SW480 (cell line): ENCODE measurements at places on chromosomes 4 and X.

- DNase-seq: no peak
These were observed 469.0 kb downstream of the IDS start for GRCh38 chrX:149036086-149036485.

DNA sequence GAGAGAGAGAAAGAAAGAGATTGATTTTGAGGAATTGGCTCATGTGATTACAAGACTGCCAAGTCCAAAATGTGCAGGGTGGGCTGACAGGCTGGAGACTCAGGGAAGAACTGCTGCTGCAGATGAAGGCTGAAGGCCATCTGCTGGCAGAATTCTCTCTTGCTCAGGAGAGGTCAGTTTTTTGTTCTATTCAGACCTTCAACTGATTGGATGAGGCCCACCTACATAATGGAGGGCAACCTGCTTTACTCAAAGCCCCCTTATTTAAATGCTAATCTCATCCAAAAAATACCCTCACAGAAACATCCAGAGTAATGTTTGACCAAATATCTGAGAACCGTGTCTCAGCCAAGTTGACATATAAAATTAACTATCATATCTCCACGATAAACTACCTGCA, 38.2 kb upstream of the MAMLD1 start:
- no peak for DNase-seq

- DNase-seq: no peak
These were observed 10.0 kb upstream of the HS6ST2 start for GRCh38 chrX:132968296-132968949.

GRCh38 chr4:55397520-55398321, 2.0 kb downstream of the TMEM165 start:
- no peak for DNase-seq

DNA sequence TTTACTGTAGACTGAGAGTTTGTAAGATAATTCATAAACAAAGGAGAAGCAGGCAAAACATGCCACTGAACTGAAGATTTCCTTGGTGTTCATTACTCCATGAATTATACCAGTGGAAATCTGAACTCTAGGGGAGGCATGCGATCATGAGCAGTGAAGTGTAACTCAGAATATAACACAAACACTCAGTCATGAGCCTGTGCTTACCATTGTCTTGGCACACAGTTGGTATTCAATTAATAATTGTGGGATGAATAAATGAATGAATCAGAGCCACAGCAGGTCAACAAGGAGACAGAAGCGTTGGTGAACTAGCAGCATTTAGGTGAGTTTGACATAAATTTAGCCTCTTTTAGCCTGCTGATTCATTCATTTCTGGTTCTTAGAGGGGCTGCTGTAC, 263.5 kb upstream of the DKK2 start:
- DNase-seq: no peak

GRCh38 chr4:173448103-173448502, 49.2 kb upstream of the SCRG1 start:
- no peak for DNase-seq

DNA sequence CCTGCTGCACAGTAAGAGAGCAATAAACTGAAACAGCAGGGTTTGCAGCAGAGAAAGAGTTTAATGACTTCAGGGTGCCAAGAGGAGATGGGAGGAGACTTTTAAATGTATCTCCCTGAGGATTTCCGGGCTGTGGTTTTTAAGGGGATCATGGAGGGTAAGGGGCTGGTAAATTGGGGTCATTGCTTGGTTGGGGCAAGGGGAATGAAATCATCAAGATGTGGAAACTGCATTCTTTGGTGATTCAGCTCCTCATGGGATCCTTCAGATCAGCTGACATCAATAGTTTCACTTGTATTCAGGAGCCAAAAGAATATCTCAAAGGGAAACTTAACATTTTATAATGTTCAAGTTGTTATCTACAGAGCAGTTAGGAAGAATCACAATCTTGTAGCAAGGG, 174.3 kb upstream of the ANXA10 start:
- no peak for DNase-seq

DNA sequence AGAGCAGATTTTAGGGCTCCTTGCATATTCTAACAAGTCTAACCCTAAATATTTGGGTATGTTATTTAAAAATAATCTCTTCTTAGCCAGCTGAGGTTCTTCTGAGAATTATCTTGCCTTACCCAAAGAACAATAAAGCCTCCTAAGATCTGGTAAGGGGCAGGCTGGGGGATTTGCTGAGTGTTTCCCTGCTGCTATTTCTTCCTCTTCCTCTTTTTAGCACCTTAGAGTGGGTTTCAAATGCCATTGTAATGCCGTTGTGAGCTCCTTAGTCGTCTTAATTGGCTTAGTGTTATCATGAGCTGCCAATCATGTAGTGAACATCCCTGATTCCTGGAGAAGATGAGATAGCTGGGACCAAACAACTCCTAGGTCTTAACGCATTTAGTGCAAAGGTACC, 15.4 kb downstream of the STOX2 start:
- no peak for DNase-seq

- DNase-seq: peak; percentile 6
These were observed 911.2 kb downstream of the FSTL5 start for GRCh38 chr4:161252520-161253141.

DNA sequence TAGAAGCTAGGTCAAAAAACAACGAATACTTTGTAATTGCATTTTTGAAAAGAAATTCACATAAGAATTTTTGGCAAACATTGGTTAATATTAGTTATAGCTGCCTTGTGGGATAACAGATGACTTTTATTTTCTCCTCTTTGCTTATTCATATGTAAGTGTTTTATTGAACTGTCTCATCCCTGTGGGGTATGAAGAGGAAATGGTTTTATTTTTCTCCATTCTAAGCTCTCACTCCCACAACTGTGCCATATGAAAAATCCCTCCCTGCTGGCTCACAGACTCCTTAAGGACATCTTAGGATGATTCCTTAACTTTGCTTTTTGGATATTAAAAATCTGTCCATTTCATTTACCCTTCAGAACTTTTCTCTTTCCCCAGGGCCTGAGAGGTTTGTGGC, 300.6 kb downstream of the PPP1R2C start:
- no peak for DNase-seq

GRCh38 chrX:9842541-9842940, 56.3 kb downstream of the SHROOM2 start:
- peak; percentile 85 for DNase-seq

DNA sequence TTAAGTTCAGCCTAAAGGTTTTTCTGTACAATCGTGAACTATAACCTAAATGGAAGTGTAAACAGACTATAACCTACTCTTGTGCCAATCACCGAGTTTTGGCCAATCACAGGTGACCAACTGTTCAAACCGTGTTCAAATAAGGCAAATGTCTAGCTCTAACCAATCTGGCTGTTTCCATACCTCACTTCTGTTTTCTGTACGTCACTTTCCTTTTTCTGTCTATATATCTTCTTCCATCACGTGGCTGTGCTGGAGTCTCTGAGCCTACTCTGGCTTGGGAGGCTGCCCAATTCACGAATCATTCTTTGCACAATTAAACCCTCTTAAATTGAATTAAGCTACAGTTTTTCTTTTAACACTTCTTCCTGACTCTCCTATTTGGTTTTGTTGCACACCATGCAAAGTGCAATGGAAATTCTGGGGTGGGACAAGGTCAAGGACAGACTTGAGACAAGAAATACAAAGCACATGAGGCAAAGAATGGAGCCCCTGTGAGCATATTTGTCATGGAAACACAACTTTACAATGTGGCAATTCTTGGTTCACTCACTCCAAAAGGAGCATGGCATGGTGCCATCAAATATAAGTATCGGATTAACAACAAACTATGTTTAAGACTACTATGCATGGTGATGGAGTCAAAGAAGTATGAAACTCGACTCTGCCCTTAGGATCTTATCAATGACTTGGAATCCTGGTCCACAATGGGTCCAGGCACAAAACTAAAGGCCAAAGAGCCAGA, 115.7 kb upstream of the FAM9B start:
- DNase-seq: no peak

DNA sequence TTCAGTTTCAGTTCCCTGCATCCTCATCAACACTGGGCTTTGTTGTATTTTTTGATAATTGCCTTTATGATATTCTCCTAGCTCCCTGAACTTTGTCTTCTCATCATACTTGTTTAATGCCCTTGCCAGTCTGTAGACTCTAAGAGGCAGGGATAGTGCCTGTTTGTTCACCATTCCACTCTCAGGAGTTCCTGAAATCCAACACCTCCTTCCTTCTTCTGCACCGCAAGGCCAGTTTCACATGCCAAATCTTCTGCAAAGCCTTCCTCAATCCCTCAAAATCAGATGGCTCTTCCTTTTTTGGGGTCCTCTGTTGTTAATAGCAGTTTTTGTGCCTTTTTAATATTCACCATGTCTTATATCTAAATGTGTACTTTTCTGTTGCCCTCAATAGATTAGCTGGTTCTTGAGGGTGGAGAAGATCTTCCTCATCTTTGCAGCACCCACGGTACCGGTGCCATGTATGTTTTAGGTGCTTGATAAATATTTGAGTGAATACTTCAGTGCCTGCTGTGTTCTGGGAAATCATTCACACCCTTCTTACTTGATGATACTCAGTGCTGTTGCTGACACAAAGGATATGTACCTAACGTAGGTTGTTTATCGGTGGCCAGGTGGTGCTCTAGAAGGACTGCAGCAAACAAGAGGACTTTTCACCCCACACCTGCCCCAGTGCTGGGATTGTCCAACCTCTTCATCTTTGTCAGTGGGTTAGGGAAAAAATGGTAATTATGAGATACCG, 85.3 kb upstream of the LIMCH1 start:
- no peak for DNase-seq

GRCh38 chr4:114791976-114792375, 193.4 kb downstream of the UGT8 start:
- DNase-seq: no peak

- no peak for DNase-seq
These were observed 45.1 kb upstream of the TAPT1 start for GRCh38 chr4:16271411-16271810.

GRCh38 chr4:141684785-141685184, 48.4 kb downstream of the IL15 start:
- DNase-seq: no peak

DNA sequence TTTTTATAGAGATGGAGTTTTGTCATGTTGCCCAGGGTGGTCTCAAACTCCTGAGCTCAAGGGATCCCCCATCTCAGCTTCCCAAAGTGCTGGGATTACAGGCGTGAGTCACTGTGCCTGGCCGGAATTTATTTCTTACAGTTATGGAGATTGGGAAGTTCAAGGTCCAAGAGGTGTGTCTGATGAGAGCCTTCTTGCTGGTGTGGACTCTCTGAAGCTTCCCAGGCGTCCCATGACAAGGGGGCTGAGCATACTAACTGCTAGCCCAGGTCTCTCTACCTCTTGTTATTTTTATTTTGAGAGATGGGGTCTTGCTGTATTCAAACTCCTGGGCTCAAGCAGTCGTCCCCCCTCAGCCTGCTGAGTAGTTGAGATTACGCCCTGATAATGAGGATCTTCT, 2.9 kb upstream of the NSD2 start:
- peak; percentile 54 for DNase-seq

- no peak for DNase-seq
These were observed 49.4 kb downstream of the LEF1 start for GRCh38 chr4:108119199-108119800.

DNA sequence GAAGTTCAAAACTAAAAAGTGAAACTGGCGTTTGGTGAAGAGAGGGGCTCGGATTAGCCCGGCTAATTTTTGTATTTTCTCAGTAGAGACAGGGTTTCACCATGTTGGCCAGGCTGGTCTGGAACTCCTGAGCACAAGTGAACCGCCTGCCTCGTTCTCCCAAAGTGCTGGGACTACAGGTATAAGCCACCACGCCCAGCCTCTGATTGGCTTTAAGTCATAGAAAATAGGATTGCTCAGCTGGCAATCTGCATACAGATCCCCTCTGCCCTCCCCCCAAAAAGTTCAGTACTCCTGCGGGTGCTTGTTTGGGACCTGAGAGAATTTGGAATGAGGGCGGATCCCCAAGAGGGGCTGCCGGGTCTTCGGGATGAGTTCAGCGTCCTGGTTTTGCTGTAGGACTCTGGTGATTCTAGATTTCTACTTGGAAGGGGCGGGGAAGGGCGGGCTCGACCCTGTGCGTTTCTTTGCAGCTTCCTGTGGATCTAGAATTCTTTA, 537 bp upstream of the PRKX start:
- no peak for DNase-seq

DNA sequence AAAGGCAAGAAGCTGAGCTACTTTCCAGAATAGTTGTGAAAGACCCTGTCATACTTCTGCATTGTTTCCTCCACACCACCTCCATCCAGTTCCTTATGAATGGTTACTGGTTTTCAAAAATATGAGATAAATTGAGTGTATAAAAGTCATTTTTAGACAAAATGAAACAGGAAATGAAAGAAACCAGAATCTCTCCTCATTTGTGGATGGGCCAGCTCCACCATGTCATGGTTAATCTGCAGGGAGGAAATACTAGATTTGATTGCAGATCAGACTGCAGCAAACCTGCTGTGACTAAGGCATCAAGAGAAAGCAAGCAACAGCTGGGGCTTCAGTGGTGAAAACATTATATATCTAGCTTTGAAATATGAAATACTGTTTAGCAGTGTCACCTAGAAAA, 23.8 kb downstream of the F9 start:
- no peak for DNase-seq

- no peak for DNase-seq
These were observed 419.5 kb upstream of the ATOH1 start for GRCh38 chr4:93409035-93409434.

DNA sequence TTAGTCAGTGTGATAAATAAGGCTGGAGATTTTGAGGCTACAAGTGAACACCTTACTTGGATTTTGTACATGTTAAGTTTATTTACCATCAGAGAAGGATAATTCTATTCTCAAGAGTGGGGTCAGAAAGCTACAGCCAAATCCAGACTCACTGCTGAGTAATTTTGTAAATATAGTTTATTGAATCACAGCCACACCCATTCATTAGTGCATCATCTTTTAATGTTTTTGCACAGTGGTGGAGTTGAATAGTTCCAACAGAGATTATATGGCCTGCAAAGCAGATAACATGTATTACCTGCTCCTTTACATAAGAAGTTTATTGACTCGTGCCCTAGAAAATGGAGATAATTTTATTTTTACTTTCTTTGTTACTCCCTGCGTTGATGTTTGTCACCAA, 60.4 kb downstream of the PCDH18 start:
- no peak for DNase-seq

- no peak for DNase-seq
These were observed 38.6 kb downstream of the ZNF827 start for GRCh38 chr4:145899886-145900460.

DNA sequence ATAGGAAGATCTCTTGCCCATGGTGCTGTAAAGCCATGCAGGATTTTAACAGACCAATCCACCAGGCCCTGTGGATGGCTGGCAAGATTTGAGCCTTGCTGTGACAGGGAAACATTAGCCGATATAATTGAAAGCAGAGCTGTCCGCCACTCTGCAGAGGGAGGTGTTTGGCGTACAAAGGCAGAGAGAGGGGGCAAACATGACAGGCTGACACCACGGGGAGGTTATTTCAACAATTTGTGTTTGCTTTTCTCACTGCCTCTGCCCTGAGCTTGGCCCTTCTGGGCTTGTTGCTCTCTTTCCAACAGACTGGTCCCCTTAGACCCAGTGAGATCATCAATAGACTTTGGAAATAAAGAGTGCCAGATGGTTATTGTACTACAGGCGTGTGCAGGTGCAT, 59.4 kb downstream of the CLNK start:
- no peak for DNase-seq
